Ascending aorta (tissue), 2 donors: ENCODE measurements at places on chromosomes 7 and 10. TPM values are rescaled to one million over a fixed set of nuclear protein-coding genes. Genes with fewer than 3 reads are reported as not detected.

H2BK1 gene
- not detected for total RNA-seq

PTPRE gene
- 14.5 TPM for total RNA-seq

RAMP3 gene
- total RNA-seq, result 586 TPM

TM9SF3 gene
- 30.4 TPM for total RNA-seq

GNGT1 gene
- total RNA-seq, result not detected

- H3K36me3 ChIP-seq, result no peaks in the 10 kb centered on the region
- H3K4me1 ChIP-seq, result peaks cover 12% of the 10 kb centered on the region
- no peak overlapping the region for H3K4me3 ChIP-seq
- H3K27ac ChIP-seq, result no peak overlapping the region
- H3K27me3 ChIP-seq, result no peaks in the 10 kb centered on the region
Measured at GRCh38 chr7:130275826-130276297, 9.2 kb downstream of the CPA2 start.

- H3K4me1 ChIP-seq, result no peaks in the 10 kb centered on the region
- H3K36me3 ChIP-seq, result no peaks in the 10 kb centered on the region
- H3K27me3 ChIP-seq, result no peaks in the 10 kb centered on the region
- H3K27ac ChIP-seq, result no peak overlapping the region
- H3K4me3 ChIP-seq, result no peak overlapping the region
Measured at GRCh38 chr7:36894190-36894589, 169.9 kb upstream of the AOAH start.

DNA sequence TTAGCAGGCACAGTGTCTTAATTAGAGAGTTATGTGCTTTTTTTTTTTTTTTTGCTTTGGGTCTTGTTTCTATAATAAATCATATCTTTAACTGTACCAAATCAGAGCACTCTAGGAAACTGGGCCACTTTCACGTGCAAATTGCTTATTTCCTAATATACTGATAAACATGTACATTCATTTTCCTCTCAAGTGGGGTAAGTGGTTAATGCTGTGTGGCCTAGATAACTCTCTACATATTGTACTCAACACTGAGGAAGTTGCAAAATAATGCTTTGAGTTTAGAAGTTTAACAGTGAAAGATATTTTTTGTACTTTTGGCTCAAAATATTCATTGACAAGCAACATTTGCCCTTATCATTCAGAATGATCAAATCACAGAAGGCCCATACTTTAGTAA lies 115.9 kb upstream of the IFRD1 start:
- H3K4me1 ChIP-seq, result no peaks in the 10 kb centered on the region
- no peak overlapping the region for H3K27ac ChIP-seq
- no peak overlapping the region for H3K4me3 ChIP-seq
- no peak for DNase-seq
- no peaks in the 10 kb centered on the region for H3K27me3 ChIP-seq

- H3K4me3 ChIP-seq, result no peak overlapping the region
- no peaks in the 10 kb centered on the region for H3K36me3 ChIP-seq
- peaks cover 5% of the 10 kb centered on the region for H3K4me1 ChIP-seq
- H3K27me3 ChIP-seq, result no peaks in the 10 kb centered on the region
Measured at GRCh38 chr10:13092291-13093102, 7.5 kb upstream of the OPTN start.

GRCh38 chr7:20407585-20408466 lies 77.1 kb downstream of the ITGB8 start:
- peak overlapping the region; percentile 38 for H3K27ac ChIP-seq
- H3K4me1 ChIP-seq, result peaks cover 10% of the 10 kb centered on the region
- no peak for DNase-seq
- no peaks in the 10 kb centered on the region for H3K36me3 ChIP-seq

- H3K4me1 ChIP-seq, result no peaks in the 10 kb centered on the region
- H3K4me3 ChIP-seq, result no peak overlapping the region
- H3K27me3 ChIP-seq, result no peaks in the 10 kb centered on the region
- no peaks in the 10 kb centered on the region for H3K36me3 ChIP-seq
Measured at GRCh38 chr7:118755067-118755625, 530.6 kb downstream of the ANKRD7 start.

- no peak overlapping the region for H3K27ac ChIP-seq
- DNase-seq, result no peak
- no peaks in the 10 kb centered on the region for H3K27me3 ChIP-seq
- H3K36me3 ChIP-seq, result no peaks in the 10 kb centered on the region
Measured at GRCh38 chr10:97121041-97121440, 64.7 kb downstream of the SLIT1 start.

DNA sequence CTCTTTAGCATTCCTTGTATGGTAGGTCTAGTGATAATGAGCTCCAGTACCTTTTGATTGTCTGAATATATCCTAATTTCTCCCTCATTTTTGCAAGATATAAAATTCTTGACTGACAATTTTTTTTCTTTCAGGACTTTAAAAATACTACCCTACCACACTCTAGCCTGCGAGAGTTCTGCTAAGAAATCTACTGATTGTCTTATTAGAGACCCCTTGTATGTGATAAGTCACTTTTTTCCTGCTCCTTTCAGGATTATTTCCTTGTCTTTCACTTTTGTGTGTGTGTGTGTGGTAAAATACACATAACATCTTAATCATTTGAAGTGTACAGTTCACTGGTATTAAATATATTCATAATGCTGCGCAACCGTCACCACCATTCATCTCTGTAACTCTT lies 68.7 kb upstream of the PPP1R9A start:
- no peaks in the 10 kb centered on the region for H3K36me3 ChIP-seq
- no peaks in the 10 kb centered on the region for H3K27me3 ChIP-seq
- H3K27ac ChIP-seq, result no peak overlapping the region
- H3K4me1 ChIP-seq, result no peaks in the 10 kb centered on the region
- DNase-seq, result no peak

- H3K4me3 ChIP-seq, result peak overlapping the region; percentile 92
- no peaks in the 10 kb centered on the region for H3K4me1 ChIP-seq
- no peak for DNase-seq
- no peak overlapping the region for H3K27ac ChIP-seq
- no peaks in the 10 kb centered on the region for H3K27me3 ChIP-seq
- no peaks in the 10 kb centered on the region for H3K36me3 ChIP-seq
Measured at GRCh38 chr10:71213761-71214440, 1.5 kb downstream of the UNC5B start.

DNA sequence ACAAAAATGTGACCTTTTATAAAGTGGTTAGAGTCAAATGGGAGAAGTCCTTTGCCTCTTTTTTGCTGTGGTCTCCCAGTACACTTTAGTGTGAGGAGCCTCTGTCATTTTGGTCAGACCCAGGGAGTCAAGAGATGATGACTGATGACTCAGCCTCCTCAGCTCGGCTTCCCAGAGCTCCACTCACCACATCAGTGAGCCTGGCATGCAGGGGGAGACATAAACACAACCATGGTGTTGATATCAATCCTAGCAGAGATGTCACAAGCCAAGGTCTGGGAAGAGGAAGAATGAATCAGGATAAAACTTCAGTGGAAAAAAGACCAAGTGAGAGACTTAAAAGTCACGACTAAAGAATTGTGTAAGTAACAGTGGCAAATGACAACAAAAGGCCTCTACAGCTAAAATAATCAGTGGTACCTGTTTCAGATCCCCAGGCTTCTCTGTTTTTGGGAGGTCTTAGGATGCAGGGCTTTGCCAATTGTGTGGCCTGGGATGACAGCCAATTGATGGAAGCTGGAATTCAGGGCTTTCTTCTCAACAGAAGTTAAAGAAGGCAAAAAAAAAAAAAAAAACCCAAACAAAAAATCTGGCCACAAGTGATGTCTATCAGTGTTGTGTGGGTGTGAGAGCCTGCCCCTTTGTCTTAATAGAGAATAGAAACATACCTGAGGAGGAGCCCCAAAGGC lies 50.2 kb downstream of the TFAM start:
- no peak overlapping the region for H3K4me3 ChIP-seq
- H3K36me3 ChIP-seq, result no peaks in the 10 kb centered on the region
- no peaks in the 10 kb centered on the region for H3K27me3 ChIP-seq
- H3K4me1 ChIP-seq, result peaks cover 15% of the 10 kb centered on the region
- peak; percentile 14 for DNase-seq
- H3K27ac ChIP-seq, result no peak overlapping the region

DNA sequence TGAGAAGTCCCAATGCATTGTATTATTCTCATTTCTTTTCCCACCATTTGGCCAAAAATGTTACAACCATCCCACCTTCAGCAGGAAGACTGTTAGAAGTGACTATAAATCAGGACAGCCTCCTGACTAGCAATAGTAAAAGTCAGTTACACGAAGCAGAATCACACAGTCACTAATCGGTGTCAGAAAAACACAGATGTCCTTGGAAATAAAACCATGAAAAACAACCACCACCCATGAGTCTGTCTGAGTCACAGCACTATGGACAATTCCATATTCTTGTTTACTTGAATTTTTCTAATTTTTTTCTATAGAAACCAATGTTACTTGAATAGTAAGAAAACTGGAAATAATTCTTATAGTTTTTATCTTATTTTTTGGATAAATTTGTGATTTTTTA lies 81.9 kb upstream of the FRMD4A start:
- no peak for DNase-seq
- H3K4me1 ChIP-seq, result no peaks in the 10 kb centered on the region
- no peak overlapping the region for H3K27ac ChIP-seq
- no peaks in the 10 kb centered on the region for H3K36me3 ChIP-seq
- H3K4me3 ChIP-seq, result no peak overlapping the region
- no peaks in the 10 kb centered on the region for H3K27me3 ChIP-seq

DNA sequence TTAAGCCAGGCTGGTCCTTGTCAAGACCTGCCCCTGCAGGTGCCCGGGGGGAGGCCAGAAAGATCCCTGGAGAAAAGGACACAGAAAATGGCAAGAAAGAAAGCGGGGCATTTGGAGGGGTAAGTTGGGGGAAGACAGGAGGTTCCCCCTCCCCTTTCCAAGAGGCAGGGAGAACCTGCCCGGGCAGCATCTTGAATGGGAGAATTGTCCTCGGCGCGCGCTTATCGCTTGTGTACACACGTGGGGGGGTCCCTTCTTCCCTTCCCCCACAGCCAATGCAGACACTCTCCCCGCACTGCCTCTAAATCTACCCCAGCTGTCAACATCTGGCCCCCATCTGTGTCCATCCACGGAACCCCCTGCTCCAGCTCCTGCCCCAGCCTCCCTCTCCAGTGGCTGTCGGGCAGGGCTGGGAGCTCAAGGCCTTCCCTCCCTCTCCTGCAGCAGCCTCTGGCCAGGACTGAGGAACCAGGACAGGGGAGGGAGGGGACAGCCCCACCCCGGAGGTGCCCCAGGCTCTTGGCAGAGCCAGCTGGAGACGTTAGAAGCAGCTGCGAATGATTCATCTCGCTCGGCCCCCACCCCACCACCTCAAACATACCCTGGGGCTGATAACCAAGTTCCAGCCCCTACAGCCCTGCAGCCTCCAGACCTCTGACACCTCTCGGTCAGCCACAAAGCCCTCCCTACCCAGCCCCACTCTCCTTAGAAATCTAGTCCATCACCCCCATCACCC lies 25.3 kb downstream of the EPHB4 start:
- H3K36me3 ChIP-seq, result no peaks in the 10 kb centered on the region
- no peak overlapping the region for H3K27ac ChIP-seq
- no peak for DNase-seq
- H3K27me3 ChIP-seq, result no peaks in the 10 kb centered on the region

DNA sequence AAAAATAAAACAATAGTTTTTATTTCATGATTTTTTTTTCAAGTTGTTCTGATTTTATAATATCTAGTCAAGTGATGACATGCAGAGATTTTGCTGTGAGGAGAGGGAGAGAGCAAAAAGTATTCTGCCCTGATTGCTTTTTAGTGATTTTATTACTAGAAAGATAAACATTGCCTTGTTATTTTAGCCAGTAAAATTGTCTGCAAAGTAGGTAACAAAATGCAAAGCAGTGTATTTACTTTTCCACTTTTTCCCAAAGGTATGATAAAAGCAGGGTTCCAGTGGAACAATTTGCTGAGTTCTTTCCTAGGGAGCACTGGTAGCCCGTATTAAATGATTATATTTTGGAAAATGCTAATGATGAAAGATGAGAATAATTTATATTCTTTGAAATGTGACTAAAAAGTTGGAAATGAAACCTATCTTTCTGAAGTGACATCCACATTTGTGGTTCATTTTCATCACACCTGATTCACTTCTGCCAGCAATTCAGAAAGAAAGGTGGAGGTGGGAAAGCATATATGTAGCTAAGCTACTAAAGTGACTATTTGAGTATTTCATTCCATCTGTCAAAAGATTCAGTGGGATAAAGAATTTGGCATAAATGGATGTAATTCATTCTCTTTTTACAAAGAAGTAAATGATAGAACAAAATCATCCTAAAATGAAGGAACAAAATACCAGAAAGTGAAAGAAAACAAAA lies 300.3 kb downstream of the ADK start:
- no peaks in the 10 kb centered on the region for H3K27me3 ChIP-seq
- no peaks in the 10 kb centered on the region for H3K36me3 ChIP-seq
- H3K27ac ChIP-seq, result no peak overlapping the region
- no peaks in the 10 kb centered on the region for H3K4me1 ChIP-seq

DNA sequence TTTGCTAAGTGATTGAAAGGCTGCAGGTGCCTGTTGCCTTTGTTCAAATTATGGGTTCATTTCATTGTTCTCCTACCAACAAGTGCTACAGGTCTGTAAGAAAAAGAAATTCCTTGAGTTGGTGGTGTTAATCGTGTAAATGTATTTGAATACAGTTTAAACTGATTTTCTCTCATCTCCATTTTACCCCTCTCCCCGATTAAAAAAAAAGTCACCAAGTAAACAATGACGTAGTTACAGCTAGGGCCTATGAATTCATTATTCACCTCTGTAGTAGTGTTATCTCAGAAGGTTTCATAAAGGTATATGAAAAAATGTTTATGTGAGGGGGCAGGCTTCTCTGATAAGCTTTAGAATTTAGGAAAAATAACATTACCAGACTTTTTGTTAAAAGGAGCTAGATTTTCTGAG lies 1.1 kb downstream of the REEP3 start:
- no peaks in the 10 kb centered on the region for H3K4me1 ChIP-seq
- no peak for DNase-seq
- H3K27ac ChIP-seq, result peak overlapping the region; percentile 97
- no peaks in the 10 kb centered on the region for H3K36me3 ChIP-seq
- peak overlapping the region; percentile 81 for H3K4me3 ChIP-seq
